ENCODE measurements at places on chromosomes 3 and 15.

DNA sequence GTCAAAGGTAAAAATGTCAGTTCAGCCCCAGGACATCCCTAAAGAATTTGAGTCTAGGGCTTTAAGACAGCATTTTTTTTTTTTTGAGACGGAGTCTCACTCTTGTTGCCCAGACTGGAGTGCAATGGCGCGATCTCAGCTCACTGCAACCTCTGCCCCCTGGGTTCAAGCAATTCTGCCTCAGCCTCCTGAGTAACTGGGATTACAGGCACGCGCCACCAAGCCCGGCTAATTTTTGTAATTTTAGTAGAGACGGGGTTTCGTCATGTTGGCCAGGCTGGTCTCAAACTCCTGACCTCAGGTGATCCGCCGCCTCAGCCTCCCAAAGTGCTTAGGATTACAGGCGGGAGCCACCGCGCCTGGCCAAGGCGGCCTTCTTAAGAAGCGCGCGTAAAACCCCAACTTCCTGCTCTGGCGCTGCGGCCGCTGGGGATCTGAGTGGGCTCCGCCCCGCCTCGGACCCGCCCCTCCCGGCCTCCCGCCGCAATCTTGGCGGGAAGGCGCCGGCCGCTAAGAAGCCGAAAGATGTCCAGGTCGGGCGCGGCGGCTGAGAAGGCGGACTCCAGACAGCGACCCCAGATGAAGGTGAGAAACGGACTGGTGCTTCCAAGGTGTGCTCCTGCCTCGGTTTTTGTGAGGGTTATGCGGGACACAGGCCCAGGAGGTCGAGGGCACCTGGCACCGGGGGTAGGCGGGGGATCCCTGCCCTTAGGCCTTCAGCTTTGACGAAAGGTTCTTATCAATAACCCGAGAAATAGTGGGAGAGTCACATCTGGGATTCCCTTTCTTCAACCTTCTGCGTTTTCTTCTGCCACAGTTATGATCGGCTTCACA lies at the start of gene WDR76:
WDR76 (plus strand) TSS at position 495 of the 834 bp plus-strand sequence; CDS start at position 526, 31 bp downstream.
- peak within 1 kb of the TSS; percentile 93 for H3K27ac ChIP-seq
- peaks cover 31% of the 10 kb centered on the region for H3K4me1 ChIP-seq
- DNase-seq: peak; percentile 49
- H3K4me3 ChIP-seq: peak within 1 kb of the TSS; percentile 98

DNA sequence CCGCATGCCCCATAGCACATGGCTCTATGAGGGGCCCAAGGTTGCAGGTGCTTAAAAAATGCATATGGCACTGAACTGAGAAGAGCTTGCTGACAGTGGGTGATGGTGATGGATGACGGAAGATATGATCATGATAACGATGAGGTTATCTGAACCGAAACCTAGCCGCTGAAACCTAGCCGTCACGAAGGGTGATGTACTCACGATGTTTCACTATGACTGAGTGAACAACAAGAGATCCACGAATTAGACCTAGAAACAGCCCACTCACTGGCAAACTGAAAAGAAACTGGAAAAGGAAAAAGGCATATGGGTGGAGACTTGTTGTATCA lies 57.6 kb upstream of the BCL6 start:
- peak overlapping the region; percentile 68 for H3K4me3 ChIP-seq
- DNase-seq: peak; percentile 26
- peak overlapping the region; percentile 67 for H3K27ac ChIP-seq
- peaks cover 43% of the 10 kb centered on the region for H3K4me1 ChIP-seq
- H3K36me3 ChIP-seq: no peaks in the 10 kb centered on the region

GRCh38 chr3:142086581-142087090 lies 62.7 kb downstream of the TFDP2 start:
- H3K27ac ChIP-seq: no peak overlapping the region
- DNase-seq: no peak
- H3K4me1 ChIP-seq: peaks cover 7% of the 10 kb centered on the region

- H3K27ac ChIP-seq: no peak overlapping the region
- H3K4me1 ChIP-seq: no peaks in the 10 kb centered on the region
- no peak for DNase-seq
- H3K27me3 ChIP-seq: no peaks in the 10 kb centered on the region
These were observed 101.1 kb downstream of the NR1D2 start for GRCh38 chr3:24046214-24046613.

GRCh38 chr3:149174901-149175300 lies 45.5 kb downstream of the HPS3 start:
- peak overlapping the region; percentile 23 for H3K27ac ChIP-seq
- H3K4me3 ChIP-seq: no peak overlapping the region
- H3K4me1 ChIP-seq: peaks cover 19% of the 10 kb centered on the region
- no peak for DNase-seq

GRCh38 chr3:148839805-148840204 lies 12.2 kb downstream of the CPB1 start:
- DNase-seq: no peak
- no peaks in the 10 kb centered on the region for H3K4me1 ChIP-seq
- H3K27me3 ChIP-seq: peaks cover 7% of the 10 kb centered on the region

- no peak overlapping the region for H3K4me3 ChIP-seq
- H3K27ac ChIP-seq: no peak overlapping the region
- no peaks in the 10 kb centered on the region for H3K4me1 ChIP-seq
- peaks cover 17% of the 10 kb centered on the region for H3K27me3 ChIP-seq
- DNase-seq: no peak
- no peaks in the 10 kb centered on the region for H3K36me3 ChIP-seq
These were observed 46.4 kb downstream of the ST3GAL6 start for GRCh38 chr3:98809557-98809956.

DNA sequence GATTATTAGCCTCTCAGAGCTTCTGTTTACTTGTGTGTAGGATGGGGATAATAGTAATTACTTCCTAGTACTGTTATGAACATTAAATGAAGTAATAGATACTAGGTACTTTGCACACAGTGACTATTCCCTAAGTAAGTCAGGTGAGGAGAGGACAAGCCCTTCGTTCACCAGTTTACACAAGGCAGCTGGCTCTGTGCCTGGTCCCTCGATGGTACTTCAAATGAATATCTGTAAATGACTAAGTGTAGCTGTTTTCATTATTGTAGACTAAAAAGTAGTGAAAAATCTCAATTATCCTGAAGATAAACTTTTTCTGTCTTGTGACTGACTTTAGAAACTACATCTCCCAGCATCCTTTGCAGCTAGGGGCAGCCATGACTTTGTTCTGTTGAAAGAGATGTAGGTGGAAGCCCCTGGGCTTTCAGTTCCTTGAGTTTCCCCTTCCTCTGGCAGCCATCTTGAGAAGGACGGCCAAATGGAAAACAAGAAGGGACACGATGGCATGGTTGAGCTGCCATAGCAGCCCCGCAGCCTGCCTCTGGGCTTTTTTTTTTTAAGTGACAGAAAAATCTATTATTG lies 11.7 kb upstream of the WNT7A start:
- H3K27me3 ChIP-seq: no peaks in the 10 kb centered on the region
- no peak for DNase-seq
- peaks cover 10% of the 10 kb centered on the region for H3K36me3 ChIP-seq
- H3K27ac ChIP-seq: peak overlapping the region; percentile 49

DNA sequence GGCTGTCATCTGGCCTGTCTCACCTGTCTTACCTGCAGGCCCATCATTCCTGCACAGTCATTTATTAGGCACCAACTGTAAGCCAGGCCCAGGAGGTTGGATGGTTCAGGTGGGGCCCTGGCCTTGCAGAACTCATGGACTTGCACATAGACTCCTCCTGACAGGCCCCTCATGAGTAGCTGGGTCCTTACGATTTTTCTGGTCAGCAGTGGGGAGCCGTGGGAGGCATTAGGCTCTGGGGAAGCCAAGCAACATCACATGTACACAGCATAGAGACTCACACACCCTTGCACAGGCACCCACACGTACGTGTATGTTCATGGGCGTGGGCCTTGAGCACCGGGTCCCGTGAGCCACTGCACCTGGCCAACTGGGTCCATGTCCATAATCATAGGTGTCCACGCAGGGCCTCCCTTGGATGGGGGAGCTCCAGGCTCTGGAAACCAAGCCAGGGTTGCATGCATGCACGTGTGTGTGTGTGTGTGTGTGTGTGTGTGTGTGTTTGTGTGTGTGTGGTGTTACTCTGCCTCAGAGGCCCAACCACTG lies 20.3 kb downstream of the CISH start:
- H3K27ac ChIP-seq: peak overlapping the region; percentile 90
- H3K4me1 ChIP-seq: peaks cover 52% of the 10 kb centered on the region
- DNase-seq: no peak
- H3K36me3 ChIP-seq: peaks cover 4% of the 10 kb centered on the region
- H3K27me3 ChIP-seq: no peaks in the 10 kb centered on the region

GRCh38 chr3:195129644-195130492 lies 141.1 kb downstream of the XXYLT1 start:
- DNase-seq: no peak
- no peaks in the 10 kb centered on the region for H3K27me3 ChIP-seq
- peaks cover 28% of the 10 kb centered on the region for H3K4me1 ChIP-seq
- peak overlapping the region; percentile 55 for H3K4me3 ChIP-seq

GRCh38 chr3:187255314-187255713 lies 36.2 kb downstream of the MASP1 start:
- H3K27me3 ChIP-seq: peaks cover 74% of the 10 kb centered on the region
- no peak overlapping the region for H3K4me3 ChIP-seq

GRCh38 chr3:117550766-117551165 lies 841.2 kb downstream of the TUSC7 start:
- H3K36me3 ChIP-seq: no peaks in the 10 kb centered on the region
- H3K27ac ChIP-seq: no peak overlapping the region
- no peak overlapping the region for H3K4me3 ChIP-seq
- DNase-seq: no peak
- no peaks in the 10 kb centered on the region for H3K27me3 ChIP-seq
- no peaks in the 10 kb centered on the region for H3K4me1 ChIP-seq

DNA sequence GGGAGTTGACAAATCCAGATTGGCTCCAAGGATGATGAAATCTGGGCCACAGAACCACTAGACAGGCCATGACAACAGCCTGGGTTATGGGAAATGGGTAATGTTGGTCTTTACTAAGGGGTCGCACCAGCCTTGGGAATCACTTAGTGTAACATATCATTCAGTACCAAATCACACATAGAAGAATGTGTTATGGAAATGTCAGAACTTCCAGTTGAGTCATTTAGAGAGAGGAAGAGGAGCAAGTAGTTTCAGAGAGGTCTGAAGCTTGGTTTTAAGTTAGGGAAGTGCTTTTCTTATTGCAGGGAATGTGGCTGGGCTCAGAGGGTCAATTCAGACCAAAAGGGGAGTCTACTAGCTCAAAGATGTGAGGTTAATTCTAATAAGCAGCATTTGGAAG lies 241.6 kb upstream of the ZPLD1 start:
- no peak overlapping the region for H3K27ac ChIP-seq
- H3K36me3 ChIP-seq: no peaks in the 10 kb centered on the region
- no peak overlapping the region for H3K4me3 ChIP-seq
- no peaks in the 10 kb centered on the region for H3K27me3 ChIP-seq
- no peak for DNase-seq
- H3K4me1 ChIP-seq: no peaks in the 10 kb centered on the region

GRCh38 chr3:68483601-68484000 lies 448.7 kb downstream of the TAFA4 start:
- H3K4me1 ChIP-seq: no peaks in the 10 kb centered on the region
- no peaks in the 10 kb centered on the region for H3K36me3 ChIP-seq
- DNase-seq: no peak

DNA sequence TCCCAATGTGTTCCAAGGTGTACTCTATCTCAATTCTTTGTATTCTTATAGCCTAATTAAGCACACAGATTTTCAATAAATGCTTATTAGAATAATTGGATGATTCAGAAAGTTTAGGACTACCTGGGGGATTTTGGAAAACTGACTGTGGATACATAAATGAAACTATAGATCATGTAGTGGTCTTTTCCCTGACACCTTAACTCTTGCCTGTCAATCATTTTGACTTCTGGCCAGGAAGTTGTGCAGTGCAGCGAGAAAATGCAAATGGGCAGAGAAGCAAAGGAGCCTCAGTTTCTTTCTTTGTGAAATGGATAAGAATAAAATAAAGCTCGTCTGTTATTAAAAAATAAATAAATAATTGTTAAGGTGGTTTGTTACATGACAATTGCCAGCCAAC lies 47.4 kb upstream of the DCLK3 start:
- H3K27ac ChIP-seq: no peak overlapping the region
- no peaks in the 10 kb centered on the region for H3K4me1 ChIP-seq
- H3K4me3 ChIP-seq: no peak overlapping the region
- peaks cover 16% of the 10 kb centered on the region for H3K27me3 ChIP-seq
- no peaks in the 10 kb centered on the region for H3K36me3 ChIP-seq

DNA sequence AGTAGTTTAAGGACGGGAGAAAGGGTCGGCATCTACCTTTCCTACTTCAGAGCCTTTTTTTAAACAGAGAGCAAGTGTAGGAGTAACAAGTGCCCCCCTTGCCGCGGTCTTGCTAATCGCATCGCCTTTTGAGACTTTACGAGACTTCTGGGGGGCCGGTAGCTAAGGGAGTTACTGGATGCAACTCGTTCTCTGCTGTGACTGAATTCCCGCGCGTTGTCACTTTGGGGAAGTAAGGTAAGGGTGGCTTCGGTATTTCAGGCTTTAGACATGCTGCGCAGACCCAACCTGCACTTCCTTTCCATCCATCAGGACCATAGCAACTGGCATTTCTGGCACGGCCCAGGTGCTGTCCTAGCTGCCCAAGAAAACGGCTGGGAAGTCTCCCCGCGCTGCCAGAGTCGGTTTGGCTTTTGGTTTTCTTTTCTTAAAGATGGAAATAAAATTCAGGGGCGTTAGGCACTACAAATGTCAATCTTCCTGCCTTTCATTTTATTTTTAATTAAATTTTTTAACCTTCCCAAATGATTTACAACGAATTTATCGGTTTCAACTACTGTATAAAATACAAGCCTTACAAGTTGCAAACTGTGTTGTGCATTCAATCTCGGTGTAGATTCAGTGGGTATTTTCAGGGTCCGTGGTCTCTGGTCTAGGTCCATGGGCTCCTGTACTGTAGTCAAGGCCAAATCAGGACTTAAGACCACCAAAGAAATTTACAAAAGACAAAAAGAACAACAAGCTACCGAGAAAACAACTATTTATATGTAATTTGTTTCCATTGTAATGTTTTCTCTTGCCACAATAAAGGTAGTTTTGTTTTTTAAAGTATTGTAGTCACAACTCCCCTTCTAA lies 3.5 kb downstream of the MECOM start:
- peaks cover 7% of the 10 kb centered on the region for H3K36me3 ChIP-seq
- H3K27me3 ChIP-seq: peaks cover 86% of the 10 kb centered on the region
- DNase-seq: no peak
- H3K4me1 ChIP-seq: peaks cover 29% of the 10 kb centered on the region
- H3K4me3 ChIP-seq: peak overlapping the region; percentile 84

DNA sequence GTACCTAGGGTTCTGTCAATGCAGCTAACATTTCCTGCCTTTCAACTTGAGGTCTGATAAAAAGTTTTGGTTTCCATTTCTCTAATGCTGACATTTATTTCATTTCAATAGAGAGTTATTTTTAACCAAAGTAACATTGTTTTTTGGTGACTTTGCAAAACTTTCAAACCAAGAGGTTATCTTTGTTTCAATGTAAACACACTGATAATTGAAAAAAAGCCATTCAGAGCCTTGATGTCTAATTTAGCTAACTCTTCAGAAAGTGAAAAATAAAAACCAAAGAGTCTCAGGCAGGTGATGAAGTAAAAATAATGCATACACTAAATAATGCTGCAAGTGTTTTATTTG lies 9.6 kb upstream of the TIPARP start:
- DNase-seq: no peak
- H3K4me1 ChIP-seq: peaks cover 30% of the 10 kb centered on the region
- no peaks in the 10 kb centered on the region for H3K36me3 ChIP-seq
- peak overlapping the region; percentile 76 for H3K27ac ChIP-seq
- H3K4me3 ChIP-seq: peak overlapping the region; percentile 51
